GOT3 (cell line): ENCODE measurements at places on chromosomes 1 and 21.

GRCh38 chr1:218957971-218958370 lies 215.7 kb upstream of the LYPLAL1 start:
- no peak for DNase-seq

DNA sequence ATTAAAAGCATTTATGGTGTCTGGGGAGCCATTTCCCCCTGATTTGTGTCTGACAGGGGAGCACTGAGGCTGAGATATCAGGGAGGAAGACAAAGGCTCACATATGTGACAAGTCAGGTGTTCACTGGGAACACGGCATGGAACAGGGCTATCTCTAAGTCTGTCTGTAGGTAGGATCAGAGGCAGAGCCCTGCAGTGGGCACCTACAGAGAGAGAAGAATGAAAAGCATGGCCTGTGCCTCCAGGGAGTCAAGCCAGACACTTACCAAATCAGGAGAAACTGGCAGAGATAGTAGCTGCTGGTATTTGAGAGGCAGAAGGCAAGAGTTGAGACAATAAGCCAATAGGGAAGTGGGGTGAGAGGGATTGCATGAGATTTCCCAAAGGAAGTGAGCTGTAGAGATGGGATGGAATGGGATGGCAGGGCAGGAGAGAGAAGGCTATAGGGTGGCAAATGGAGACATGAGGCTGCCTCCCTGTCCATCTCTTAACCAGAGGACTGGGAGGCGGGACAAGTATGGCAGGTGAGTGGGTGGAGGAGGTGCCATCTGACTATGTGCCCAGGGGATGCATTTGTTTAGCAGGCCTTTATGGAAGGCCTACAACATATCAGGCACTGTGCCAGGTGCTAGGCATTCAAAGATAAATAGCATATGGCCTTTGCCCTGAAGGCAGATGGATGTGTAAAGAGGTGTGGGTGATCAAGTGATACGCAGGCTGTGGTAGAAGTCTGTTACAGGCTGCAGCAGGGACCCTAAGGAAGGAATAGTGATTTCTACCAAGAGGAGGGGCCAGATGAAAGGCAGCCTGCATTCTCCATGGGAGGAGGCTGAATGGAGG lies 136.2 kb upstream of the IPO9 start:
- DNase-seq, result no peak

DNA sequence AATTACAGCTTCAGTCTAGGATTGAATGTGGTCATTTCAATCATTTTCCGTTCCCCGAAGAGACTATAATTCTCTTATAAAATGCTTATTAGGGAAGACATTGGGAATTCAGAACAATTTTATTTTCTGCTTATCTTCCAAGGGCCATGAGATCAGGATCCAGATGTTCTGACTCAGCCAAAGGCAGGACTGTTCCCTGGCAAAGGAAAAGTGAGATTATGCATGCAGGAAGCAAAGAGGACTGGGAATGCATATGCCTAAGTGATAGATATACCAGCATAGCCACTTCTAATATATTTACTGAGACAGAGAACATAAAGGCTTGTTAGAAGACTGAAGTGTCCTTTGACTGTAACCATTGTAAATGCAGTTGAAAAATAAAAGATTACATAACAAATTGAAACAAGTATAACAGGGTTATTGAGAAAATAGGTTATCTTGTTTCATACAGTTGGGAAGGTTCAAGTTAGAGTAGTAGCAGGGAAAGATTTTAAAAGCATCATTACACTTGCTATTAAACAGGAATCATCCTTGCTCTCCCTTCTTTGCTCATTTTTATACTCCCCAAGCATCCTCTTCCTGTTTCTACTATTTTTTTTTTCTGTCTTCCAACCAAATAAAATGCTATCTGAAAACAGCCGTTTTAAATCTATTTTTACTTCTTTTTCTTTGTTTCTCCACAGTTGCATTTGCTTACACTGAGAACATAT lies 439.6 kb upstream of the ADAMTS5 start:
- DNase-seq, result no peak

GRCh38 chr1:207825719-207826556 lies 74.1 kb downstream of the CD46 start:
- peak; percentile 34 for DNase-seq

DNA sequence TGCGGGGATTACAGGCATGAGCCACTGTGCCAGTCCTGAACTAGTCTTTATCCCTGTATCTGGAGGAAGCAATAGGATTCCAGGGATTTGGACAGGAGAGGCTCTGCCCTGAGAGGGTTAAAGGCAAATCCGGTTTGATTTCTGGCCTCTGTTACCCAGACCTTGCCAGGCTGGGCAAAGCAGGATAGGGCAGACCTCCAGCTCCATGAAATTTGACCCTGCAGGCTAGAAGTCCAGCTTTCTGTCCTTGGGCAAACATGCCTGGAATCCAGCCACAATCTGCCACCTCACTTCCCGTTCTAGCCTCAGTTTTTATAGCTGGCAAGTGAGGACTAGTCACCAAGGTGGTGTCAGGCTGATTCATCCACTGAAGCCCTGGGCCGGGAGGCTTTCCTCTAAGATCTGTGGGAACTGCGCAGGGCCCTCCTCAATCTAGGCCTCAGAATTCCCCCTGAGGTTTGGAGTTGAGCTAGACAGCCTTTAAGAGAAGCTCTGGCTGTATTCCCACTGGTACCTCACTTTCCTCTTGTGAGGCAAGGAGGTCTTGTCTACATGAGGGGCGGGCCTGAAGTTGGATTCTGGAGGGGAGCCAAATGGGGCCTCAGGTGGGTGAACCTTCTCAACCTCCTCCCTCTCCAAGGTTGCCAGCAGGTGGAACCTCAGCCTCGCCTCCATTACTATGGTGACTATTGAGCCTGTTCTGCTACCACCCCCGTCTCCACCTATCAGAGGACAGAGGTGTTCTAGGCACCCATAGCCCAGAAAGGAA lies 7.0 kb upstream of the P3R3URF start:
- DNase-seq, result peak; percentile 90
